ENCODE measurements at places on chromosomes 11 and 22. TPM values are rescaled to one million over a fixed set of nuclear protein-coding genes. Genes with fewer than 3 reads are reported as not detected.

Gene OR51B5
- total RNA-seq: not detected

Gene MRGPRE
- total RNA-seq: not detected

Gene TMA7B
- total RNA-seq: 12.0 TPM

Gene APOL1
- 5.3 TPM for total RNA-seq

Gene PATE4
- total RNA-seq: not detected

Gene MRGPRF
- not detected for total RNA-seq

Gene OR2AG1
- not detected for total RNA-seq

Gene POU2AF3
- total RNA-seq: not detected

Gene SUSD2
- 1.2 TPM for total RNA-seq

Gene ASCL3
- total RNA-seq: not detected

Gene TP53I11
- 6.8 TPM for total RNA-seq

Gene SEC14L3
- total RNA-seq: not detected

Gene FIBIN
- not detected for total RNA-seq

Gene NXPE4
- total RNA-seq: not detected

Gene OR5A2
- total RNA-seq: not detected

Gene CBX7
- 34.2 TPM for total RNA-seq

Gene IGSF22
- total RNA-seq: 2.9 TPM

Gene UBQLNL
- 0.47 TPM for total RNA-seq

Gene SCGB1C1
- not detected for total RNA-seq

Gene C11orf16
- not detected for total RNA-seq

Gene FADS3
- 11.5 TPM for total RNA-seq

Gene C1QTNF4
- not detected for total RNA-seq

Gene STK33
- 1.0 TPM for total RNA-seq

Gene TNNT3
- total RNA-seq: 18.6 TPM

Gene MRGPRG
- not detected for total RNA-seq

Gene PHLDB1
- total RNA-seq: 5.9 TPM

Gene E2F8
- 0.19 TPM for total RNA-seq

Gene CCDC179
- not detected for total RNA-seq

Gene CTSW
- total RNA-seq: 200 TPM

Gene MMP8
- total RNA-seq: not detected

Data from CD8-positive, alpha-beta T cell (primary cell).